GM23248 (cell line): ENCODE measurements at places on chromosomes 2 and 18.

DNA sequence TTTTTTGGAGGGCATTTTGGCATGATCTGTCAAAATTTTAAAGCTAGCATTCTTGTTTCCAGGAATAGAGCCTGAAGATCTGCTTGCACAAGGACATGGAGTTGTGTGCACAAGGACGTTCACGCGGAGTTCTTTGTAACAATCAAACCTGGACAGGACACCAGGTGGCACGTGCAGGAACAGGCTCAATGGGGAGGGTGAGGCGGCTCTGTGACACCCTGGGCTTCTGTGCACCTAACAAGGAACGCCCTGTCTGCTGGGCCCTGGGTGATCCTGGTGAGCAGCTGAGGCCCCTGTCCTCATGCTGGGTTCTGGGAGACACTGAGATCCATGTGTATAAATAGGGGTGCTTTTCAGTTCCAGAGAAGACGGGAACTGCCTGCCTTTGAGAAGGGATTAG is 93.1 kb upstream of the PXDN start:
- H3K27ac ChIP-seq = no peak overlapping the region
- no peak overlapping the region for H3K4me3 ChIP-seq
- H3K4me1 ChIP-seq = no peaks in the 10 kb centered on the region
- peaks cover 3% of the 10 kb centered on the region for H3K27me3 ChIP-seq

- no peak for DNase-seq
- H3K27ac ChIP-seq = no peak overlapping the region
- peaks cover 3% of the 10 kb centered on the region; the same call in 1 of the 2 replicates for H3K36me3 ChIP-seq
- no peaks in the 10 kb centered on the region for H3K27me3 ChIP-seq
These were observed 245.6 kb upstream of the RASGRP3 start for GRCh38 chr2:33230842-33231241.

DNA sequence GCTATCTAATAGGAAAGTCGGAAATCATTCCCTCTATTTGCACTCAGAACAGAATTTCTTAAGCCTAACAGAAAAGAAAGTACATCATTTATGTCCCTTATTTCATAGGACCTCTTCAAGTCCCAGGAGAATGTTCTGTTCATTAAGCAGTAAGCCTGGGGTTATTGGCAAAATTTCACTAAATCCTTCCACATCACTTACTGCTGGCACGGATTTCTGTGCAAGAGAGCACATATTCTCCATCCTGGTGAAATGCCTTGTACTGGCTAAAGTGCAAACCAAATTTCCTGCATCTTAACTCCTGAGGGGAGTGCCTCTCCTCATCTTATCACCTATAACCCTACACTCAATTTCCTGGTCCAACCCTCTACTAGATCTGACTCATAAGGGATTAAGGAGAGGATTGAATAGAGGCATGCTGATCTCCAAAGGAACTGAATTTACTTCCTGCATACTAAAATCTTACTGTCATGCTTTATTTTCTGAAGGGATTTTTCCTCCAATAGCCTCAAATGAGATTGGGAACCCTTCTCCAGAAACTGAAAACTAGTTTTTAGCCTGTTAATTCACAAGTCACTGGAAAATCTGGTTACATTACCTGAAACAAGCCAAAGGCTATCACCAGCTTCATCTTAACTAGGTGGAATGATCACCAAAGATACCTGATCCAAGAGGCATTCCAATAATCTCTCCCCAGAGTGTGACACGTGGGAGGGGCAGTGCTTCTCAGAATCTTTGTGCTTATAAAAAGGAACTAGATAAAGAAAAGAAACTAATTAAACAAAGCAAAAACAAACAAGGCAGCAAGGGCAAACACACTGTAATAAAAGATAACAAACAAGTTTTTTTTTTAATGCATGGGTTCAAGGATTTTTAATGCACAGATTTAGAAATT is 311.1 kb downstream of the NR4A2 start:
- H3K27me3 ChIP-seq = no peaks in the 10 kb centered on the region
- no peak overlapping the region for H3K27ac ChIP-seq
- H3K4me1 ChIP-seq = no peaks in the 10 kb centered on the region
- no peaks in the 10 kb centered on the region for H3K36me3 ChIP-seq
- H3K4me3 ChIP-seq = no peak overlapping the region
- DNase-seq = no peak

DNA sequence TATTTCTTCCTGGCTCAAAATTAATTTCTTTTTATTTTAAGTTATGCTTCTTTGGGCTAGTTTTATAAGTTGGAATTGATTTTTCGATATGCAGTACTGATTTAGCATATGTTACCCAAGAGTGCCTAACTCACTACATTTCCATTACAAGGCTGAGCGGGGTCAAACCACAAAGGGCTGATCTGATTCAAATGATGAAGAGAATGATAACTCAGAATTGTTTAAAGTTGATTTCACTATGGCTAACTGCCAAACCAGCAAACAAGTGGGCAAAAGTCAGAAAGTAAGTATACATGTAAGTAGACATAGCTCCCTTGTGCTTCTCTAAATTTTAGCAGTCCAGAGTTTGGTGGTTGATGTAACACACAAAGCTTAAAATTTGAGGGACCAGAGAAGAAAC is 35.6 kb downstream of the RAD51AP2 start:
- no peak overlapping the region for H3K4me3 ChIP-seq
- no peaks in the 10 kb centered on the region for H3K27me3 ChIP-seq
- H3K4me1 ChIP-seq = no peaks in the 10 kb centered on the region
- no peak overlapping the region for H3K27ac ChIP-seq
- DNase-seq = no peak

- H3K36me3 ChIP-seq = no peaks in the 10 kb centered on the region
- no peaks in the 10 kb centered on the region for H3K27me3 ChIP-seq
- H3K27ac ChIP-seq = no peak overlapping the region
- peak; percentile 4 for DNase-seq
These were observed 9.3 kb upstream of the VWC2L start for GRCh38 chr2:214401580-214401979.

GRCh38 chr2:199307461-199307860 is 150.3 kb downstream of the SATB2 start:
- no peak for DNase-seq
- H3K27ac ChIP-seq = no peak overlapping the region
- peaks cover 11% of the 10 kb centered on the region; the same call in 1 of the 2 replicates for H3K36me3 ChIP-seq
- no peaks in the 10 kb centered on the region for H3K27me3 ChIP-seq
- no peak overlapping the region for H3K4me3 ChIP-seq
- H3K4me1 ChIP-seq = peaks cover 20% of the 10 kb centered on the region

DNA sequence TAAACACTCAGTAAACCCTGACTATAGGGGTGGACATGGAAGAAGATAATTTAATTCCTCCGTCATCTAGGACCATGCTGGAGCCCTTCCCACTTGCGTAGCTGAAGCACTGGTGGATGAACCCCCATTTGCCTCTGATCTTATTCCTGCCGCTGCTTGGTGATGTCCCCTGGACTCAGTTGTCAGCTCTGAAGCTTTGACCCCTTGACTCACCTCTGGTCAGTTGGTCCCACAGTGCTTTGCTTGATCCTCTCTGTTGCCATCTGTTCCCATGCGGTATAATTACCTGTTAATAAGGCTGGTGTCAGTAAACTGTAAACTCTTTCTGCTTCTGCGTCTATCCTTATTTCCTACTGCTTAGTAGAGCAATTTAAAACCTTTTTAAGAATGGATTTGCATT is 126.9 kb downstream of the SPTBN1 start:
- no peak overlapping the region for H3K27ac ChIP-seq
- H3K4me3 ChIP-seq = no peak overlapping the region
- H3K4me1 ChIP-seq = peaks cover 14% of the 10 kb centered on the region
- no peaks in the 10 kb centered on the region for H3K36me3 ChIP-seq
- H3K27me3 ChIP-seq = no peaks in the 10 kb centered on the region

- no peaks in the 10 kb centered on the region for H3K36me3 ChIP-seq
- no peak overlapping the region for H3K4me3 ChIP-seq
- H3K27me3 ChIP-seq = no peaks in the 10 kb centered on the region
- H3K27ac ChIP-seq = no peak overlapping the region
- H3K4me1 ChIP-seq = no peaks in the 10 kb centered on the region
These were observed 215.1 kb upstream of the CYP26B1 start for GRCh38 chr2:72362733-72363132.

DNA sequence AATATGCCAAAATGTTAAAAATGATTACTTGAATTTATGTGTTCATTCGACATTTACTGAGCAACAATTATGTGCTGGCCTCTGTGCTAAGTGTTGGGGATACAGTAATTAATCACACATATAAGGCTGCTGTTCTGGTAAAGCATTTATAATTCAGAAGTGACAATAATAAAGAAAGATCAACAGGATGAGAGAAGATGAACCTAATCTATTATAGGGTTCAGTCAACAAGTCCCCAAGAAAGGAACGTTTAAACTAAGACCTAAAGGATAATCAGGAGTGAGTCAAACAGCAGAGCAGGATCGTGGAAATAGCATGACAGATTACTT is 60.1 kb upstream of the COX7A2L start:
- H3K4me1 ChIP-seq = peaks cover 37% of the 10 kb centered on the region
- 0 out of 2 replicates have a peak overlapping the region, but pooled peaks have one; percentile 31 for H3K4me3 ChIP-seq
- H3K27ac ChIP-seq = peak overlapping the region; percentile 67
- H3K36me3 ChIP-seq = no peaks in the 10 kb centered on the region
- DNase-seq = peak; percentile 55
